ENCODE measurements at places on chromosomes 6 and 20.

DNA sequence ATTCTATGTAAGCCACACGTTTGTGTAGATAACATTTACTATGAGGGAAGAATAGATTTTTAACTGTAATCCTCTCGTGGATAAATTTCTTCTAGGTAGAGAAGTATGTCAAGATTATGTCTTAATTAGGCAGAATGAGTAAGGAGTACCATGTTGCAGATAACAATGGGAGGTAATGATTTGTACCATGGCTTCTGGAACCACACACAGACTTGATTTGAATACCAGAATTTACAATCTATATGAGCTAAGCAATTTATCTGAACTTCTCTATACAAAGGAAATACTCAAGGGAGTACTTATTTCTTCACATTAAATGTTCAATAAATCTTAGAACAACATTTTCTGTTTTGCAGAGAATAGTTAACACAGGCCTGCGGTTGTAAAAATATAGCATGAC lies 51.5 kb downstream of the RPS12 start:
- no peak for DNase-seq

GRCh38 chr6:18371010-18371409 lies 16.1 kb upstream of the RNF144B start:
- no peak for DNase-seq

DNA sequence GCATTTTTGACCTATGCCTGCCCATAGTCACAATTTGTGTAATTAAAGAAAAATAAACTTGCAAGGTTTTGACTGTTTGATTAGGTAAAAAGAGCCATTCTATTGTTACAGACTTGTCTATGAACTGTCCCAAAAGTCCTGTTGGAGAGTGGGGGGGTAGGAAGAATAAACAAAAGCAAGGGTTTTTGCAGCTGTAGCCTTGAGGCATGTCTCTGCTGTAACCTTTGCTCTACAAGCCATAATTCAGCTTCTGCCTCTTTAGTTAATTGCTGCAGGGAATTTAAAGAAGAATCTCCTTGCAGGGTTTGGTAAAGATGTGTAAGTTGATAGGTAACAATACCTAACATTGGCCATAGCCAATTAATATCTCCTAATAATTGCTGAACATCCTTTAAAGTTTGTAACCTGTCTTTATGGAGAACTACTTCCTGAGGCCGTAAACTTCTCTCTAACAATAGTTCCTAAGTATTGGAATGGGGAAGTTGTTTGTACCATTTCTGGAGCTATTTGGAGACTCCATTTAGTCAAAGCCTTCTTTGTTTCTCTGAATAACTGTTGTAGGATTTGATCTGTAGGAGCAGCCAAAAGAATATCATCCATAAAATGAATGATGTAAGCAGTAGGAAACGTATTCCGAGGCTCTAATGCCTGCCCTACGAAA lies 7.9 kb upstream of the ABHD12 start:
- no peak for DNase-seq

GRCh38 chr6:2765896-2766766 lies 938 bp downstream of the WRNIP1 start:
- no peak for DNase-seq

DNA sequence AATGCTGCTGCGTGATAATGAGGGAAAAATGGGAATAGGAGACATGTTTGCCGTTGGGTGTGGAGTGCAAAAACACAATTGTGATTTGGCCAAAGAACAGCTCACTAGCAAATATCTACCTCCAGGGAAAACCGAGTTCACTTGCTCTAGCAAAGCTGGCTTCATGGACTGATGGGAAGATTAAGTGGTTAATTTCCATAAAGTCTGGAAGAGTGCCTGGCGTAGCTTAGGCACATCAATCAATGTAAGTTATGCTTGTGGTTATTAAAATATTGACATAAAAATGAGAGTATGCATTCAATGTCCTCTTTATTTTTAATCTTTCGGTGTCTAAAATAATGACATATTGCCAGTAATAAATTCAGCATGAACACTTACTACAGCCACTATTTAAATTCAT lies 267.5 kb downstream of the SMOC2 start:
- no peak for DNase-seq

DNA sequence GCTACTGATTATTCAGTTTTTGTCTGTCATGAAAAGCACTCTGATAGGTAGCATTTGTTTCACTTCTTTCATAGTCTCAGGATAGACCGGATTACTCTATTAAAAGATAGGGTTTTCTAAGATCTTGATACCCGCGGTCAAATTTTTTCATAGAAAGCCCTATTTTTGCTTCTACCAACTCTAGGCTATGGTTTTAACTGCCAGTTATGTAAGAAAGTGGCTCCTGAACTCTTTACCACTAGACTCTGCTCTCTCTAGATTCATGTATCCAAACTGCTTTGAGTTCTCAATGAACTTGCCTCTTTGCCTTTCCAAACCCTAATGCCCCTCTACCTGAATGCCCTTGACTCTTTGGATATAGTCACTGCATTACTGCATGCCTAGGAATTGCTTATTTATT lies 70.3 kb downstream of the HIVEP1 start:
- DNase-seq = no peak

DNA sequence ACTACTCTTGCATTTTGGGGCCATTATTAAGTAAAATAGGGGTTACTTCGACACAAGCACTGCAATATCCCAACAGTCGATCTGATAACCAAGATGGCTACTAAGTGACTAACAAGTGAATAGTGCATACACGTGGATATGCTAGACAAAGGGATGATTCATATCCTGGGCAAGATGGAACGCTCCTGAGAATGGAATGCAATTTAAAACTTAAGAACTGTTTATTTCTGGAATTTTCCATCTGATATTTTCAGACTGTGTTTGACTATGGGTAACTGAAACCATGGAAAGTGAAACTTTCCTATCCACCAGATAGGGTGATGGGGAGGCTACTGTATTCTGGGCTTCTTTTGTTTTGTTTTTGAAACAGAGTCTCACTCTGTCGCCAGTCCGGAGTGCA lies 66.5 kb downstream of the ILRUN start:
- DNase-seq = no peak

DNA sequence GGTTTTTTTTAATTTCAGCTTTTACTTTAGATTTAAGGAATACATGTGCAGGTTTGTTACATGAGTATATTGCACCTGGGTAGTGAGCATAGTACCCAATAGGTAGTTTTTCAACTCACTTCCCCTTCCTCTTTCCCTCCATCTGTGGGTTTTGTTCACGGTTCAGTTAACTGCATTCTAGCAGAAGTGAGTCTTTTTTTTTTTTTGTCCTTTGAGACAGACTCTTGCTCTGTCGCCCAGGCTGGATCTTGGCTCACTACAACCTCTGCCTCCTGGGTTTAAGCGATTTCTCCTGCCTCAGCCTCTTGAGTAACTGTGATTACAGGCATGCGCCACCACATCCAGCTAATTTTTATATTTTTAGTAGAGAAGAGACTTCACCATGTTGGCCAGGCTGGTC lies 8.7 kb downstream of the UBR2 start:
- DNase-seq = no peak

- no peak for DNase-seq
Measured at GRCh38 chr20:49340161-49340966, 62.5 kb upstream of the ZNFX1 start.

DNA sequence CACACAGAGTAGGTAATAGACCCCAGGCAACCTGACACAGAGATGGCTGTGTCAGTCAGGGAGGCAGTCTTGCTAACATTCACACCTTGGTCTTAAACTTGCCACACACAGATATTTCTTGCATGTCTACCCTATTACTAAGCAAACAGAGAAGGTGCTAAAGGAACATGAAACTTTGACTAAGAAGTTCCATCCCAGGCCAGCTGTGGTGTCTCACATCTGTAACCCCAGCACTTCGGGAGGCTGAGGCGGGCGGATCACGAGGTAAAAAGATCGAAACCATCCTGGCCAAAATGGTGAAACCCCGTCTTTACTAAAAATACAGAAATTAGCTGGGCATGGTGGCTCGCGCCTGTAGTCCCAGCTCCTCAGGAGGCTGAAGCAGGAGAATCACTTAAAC lies 222.4 kb upstream of the JARID2 start:
- no peak for DNase-seq

DNA sequence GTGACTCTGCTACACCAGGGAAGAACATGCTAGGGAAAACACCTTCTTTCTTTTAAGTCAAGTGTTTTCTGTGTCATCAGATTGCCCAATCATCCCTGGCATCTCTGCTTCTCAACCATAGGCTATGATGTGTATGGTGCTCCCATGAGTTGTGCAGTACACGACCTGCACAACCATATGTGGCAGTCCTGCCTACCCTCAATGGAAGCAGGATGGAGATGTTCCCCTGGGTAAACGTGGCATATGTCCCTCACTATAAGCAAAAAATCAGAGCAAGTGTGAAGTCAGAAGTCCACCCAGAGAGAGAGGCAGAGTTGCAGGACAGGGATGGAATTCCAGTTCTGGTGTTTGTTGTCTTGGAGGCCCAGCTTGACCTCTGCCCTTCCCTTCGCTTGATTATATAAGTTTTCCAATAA lies 10.3 kb upstream of the SNHG17 start:
- DNase-seq = no peak

GRCh38 chr20:38612751-38613515 lies 11.3 kb downstream of the ARHGAP40 start:
- DNase-seq = no peak

GRCh38 chr20:42461965-42462593 lies 727.6 kb downstream of the PTPRT start:
- DNase-seq = no peak

DNA sequence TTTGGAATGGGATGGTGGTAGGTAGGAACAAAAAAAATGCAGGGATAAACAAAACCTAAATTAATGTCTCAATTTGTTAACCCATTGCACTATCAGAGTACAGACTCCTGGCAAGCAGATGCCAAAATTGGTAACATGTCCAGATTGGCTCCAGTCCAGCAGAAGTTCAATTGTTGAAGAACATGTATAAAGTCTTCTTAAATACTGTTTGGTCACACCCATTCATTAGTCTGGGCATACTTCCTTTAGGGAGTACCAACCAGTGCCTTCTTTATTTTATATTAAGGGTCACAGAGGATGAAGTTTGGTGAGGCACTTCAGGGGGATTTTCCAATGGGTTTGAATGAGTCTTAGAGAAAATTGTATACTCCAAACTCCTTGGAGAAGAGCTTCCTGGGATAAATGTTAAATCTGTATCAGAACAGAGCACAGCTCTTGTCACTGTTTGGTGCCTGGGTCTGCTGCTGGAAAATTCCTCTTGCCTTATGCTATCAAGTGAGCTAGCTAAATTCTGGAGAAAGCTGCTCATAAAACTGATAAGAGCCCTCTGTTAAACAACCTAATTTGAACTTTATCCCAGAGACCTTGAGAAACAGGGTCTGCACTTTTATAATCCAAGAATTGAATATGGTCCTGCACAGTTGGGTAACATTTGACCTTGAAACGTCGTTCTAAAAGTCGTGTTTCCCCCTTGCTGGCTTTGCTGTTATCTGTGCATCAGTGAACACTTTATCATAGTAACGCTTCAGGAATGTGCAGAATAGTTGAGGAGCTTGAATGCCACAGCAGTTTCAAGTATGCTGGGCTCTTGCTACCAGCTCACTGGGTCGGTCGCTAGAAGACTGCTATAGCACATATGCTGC lies 334.1 kb upstream of the CITED2 start:
- no peak for DNase-seq

- DNase-seq = no peak
Measured at GRCh38 chr6:2505624-2506023, 245.1 kb downstream of the MYLK4 start.

GRCh38 chr6:1987640-1988039 lies 257.8 kb downstream of the GMDS start:
- DNase-seq = no peak

DNA sequence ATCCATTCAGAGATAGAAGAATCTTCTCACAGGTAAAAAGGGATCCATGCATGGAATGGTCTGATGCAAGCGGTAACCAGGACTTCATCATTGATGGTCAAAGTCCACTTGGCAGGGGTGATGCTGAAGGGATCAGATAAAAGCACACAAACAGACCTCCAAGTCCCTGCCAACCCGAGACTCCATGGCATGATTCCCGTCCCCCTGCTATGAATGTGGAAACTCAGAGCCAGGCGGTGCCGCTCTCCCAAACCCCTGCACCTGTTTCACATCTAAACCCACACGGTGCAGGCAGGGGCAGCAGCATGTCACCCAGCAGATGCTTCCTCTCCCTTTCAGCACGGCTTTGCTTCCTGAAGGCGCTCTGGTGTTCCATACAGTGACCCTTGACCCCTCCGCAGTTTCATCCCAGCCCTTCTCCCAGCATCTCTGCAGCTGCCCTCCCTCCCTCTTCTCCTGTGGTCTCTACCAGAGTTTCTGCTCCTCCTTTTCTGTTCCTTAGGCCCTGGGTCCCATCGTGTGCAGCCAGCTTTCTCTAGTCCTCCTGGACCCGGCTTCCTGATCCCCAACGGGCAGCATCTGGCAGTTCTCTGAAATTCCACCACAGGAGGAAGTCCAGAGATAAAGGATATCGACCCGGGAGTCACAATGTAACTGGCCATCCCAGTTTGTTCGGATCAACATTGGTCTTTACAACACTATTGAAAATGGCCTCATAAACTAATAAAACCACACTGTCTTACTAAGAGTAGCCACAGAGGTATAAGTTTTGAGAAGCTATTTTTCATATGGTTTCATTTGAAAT lies 235.0 kb downstream of the TTLL2 start:
- peak; percentile 60 for DNase-seq

DNA sequence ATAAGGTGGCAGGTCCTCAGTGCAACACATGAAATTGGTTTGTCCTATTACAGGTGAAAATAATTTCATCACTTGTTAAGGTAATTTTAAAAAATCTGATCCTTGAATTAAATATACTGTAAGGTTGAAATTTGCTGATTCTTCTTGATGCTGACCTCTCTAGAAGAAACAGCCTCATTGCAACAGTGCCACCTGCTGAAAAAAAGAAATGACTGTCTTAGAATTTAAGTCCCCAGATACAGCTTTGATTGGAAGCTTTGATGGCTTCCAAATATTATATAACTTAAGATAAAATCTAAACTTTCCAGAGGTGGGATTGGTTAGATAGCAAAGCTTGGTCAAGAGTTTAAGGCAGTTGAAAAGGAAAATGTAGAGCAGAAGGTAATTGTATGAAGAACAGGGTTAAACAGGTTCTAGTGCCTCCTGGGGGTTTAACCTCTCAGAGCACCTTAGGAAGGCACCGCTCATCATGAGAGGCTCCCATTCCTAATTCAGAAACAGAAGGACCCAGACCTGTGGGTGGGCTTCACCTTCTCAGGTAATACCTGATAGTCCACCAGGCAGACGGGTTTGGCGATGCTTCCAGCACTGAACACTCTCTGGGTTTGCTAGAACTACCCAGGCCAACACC lies 401.0 kb downstream of the PAX1 start:
- DNase-seq = no peak

- DNase-seq = no peak
Measured at GRCh38 chr6:150347845-150348244, 21.0 kb upstream of the IYD start.

DNA sequence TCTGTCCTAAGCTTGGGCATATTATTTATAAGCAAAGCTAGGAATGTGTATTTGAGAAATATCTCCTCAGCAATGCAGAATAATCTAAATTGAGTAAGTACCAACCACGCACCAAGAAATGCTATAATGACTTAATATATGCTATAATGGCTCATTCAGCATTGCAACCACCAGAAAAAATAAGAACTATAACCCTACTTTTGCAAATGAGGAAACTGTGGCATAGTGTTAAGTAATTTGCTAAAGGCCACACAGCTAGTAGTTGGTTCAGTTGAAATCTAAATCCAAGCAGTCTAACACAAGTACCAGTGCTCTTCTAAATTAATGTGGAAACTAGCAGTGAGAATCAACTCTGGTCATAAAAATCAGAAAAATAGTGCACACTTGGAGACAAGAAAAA lies 35.7 kb downstream of the HBS1L start:
- no peak for DNase-seq

GRCh38 chr20:34675561-34675960 lies 1.3 kb downstream of the PIGU start:
- no peak for DNase-seq

All from esophagus muscularis mucosa (tissue), 4 donors.